ENCODE measurements at places on chromosomes 5 and 9.

DNA sequence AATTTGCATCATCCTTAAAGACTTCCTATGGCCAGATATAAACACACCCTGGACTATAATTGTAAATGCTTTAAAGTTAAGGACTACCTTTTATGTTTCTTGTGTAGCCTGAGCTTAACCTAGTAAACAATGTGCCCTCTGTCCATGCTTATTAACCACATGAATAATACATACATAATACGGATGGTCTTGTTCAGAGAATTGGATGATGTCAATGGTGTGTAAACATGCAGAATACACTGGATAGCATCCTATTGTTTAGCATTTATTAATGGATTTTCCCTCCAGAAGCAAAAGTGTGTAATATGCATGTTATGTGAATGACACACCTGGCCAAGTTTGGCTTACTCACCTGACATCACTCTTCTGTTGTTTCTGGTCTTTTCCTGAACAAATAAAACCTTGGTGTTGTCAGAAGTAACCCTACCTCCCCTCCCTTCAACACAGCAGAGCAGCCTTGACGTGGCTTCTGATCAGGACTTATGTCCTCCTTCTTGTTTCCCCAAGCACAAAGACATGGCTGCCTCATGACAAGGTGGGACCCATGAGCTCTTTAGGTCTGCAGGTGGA, 517.9 kb downstream of the MTRR start:
- no peak for DNase-seq

- no peak for DNase-seq
These were observed 275.0 kb downstream of the NR2F1-AS1 start for GRCh38 chr5:93305984-93306383.

- no peak for DNase-seq
These were observed 172.6 kb upstream of the TUSC1 start for GRCh38 chr9:25850803-25851202.

DNA sequence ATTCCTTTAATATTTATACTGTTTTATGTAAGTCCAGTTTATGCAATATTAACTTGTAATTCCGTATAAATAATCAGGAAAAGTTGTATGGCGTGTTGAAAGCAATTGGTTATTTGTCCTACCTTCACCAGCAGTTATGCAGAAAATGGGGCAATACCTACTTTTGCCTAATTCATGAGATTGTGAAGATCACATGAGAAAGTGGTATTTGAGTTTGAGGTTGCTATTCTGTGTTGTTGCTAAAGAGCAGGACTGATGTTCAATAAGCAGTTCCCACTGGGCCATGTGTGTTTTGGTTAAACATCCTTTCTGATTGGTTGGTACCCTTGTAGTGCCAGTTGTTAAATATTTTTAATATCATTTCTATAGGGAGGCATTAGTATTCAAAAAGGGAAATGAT, 3.2 kb downstream of the TGFBR1 start:
- no peak for DNase-seq

- DNase-seq = no peak
These were observed 527.2 kb upstream of the RORB start for GRCh38 chr9:73969936-73970335.

All from stimulated activated CD8-positive, alpha-beta memory T cell treated with anti-CD3 and anti-CD28 coated beads, Interleukin-7, amount 100 ng/mL, for 1 hour (primary cell).